ENCODE measurements at places on chromosomes 2 and 18.

DNA sequence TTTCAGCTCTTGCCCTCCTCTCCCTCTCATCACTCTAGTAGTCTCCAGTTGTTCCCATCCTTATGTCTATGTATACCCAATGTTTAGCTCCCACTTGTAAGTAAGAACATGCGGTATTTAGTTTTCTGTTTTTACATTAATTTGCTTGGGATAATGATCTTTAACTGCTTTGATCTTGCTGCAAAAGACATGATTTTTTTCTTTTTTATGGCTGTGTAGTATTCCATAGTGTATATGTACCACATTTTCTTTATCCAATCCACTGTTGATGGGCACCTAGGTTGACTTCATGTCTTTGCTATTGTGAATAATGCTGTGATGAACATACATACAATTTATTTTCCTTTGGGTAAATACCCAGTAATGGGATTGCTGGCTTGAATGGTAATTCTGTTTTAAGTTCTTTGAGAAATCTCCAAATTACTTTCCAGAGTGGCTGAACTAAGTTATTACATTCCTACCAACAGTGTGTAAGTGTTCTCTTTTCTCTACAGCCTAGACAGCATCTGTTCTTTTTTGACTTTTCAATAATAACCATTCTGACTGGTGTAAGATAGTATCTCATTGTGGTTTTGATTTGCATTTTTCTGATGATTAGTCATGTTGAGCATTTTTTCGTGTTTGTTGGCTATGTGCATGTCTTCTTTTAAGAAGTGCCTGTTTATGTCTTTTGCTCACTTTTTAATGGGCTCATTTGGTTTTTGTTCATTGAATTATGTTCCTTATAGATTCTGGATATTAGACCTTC, 179.6 kb upstream of the SLC39A10 start:
- DNase-seq = no peak

DNA sequence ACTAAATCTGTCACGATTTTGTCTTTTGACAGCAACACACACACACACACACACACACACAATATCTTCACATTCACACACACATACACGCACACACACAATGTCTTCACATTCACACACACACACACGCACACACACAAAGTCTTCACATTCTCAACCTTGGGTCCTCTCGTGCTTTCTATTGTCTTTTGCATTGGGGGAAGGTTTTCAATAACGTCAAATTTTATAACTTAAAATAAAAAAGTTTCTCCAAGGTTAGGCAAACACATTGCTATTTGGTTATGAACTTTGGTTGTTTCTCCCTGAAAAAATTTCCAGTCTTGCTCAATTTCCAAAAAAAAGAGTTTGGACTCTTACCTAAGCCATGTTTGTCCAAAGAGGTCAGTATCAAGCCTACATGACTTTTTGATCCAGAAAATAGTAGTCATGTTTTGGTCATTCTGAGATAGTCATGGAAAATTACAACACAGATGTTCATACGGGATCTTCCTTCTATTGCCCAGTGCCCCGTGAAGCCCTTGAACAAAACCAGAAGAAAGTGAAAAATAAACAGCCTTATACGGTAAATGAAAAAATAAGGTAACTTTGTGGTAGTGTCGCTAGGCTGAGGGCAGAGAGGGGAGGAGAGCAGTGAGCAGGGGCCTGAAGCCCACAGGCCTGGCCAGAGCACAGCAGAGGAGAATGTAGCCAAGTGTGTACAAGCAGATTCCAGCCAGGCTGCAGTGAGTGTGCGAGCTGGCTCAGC, 542.8 kb upstream of the ID2 start:
- no peak for DNase-seq

DNA sequence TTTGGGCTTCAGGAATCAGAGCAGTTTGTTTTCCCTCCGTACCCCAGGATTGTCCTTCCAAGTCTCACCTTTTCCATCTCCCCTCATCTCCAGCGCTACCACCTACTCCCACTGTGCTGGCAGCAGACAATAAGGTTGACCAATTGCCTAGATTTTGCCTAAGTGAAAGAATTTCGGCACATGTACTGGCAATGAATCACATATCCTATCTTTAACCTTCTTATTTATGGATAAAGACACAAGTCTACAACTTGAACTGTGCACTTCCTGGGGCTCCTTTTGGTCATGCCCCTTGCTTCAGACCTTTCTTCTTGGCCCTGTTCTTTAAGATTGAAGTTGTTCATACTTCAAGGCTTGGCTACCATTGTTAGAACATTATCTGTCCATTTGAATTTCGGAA, 71.4 kb downstream of the KCMF1 start:
- DNase-seq = no peak

- no peak for DNase-seq
Measured at GRCh38 chr2:222833410-222833809, 27.4 kb upstream of the ACSL3 start.

DNA sequence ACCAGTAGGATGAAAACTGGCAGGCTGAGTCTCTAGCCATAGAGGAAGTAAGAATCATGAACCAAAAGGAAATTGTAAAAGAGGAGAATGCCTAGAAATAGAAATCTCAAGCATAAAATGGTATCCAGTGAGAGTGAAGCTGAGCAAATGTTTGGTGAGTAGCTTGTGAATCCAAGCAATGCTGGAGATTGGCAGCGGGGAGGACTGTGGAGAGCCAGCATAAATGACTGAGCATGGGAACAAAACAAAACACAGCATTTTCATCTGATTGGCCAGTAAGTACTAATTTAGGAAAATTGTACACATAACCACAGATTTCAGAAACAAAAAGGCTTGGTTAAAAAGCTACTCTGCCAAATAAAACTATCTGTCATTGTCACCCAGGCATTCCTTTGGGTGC, 390.0 kb downstream of the STK39 start:
- no peak for DNase-seq

DNA sequence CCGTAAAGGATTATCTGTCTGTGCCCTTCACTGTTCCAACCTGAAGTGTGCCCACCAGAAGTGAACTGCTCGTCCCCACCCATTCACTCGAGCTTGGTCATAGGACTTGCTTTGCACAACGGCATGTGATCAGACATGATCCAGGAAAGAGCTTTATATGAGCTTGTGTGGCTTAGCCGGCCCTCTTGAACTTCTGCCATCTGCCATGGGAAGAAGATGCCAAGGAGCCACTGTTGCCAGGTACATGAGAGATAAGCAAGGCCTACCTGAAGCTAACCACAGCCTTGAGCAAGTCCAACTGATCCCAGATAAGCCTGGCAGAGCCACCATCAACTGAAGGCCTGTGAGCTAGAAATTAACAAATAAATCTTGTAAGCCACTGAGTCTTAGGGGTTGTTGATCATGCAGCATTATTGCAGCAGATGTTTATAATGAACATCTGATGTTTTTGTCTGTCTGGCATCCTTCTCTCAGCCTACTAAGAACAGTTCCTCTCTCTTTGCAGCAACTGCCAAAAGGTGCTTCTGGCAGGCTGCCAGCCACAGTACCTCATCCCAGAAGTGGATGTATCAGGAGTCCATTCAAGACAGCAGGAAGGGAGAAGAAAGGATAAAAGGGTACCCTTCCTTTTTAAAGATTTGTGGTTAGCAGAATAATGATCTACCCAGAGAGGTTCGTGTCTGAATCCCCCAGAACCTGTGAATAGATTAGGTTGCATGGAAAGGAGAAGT, 16.8 kb downstream of the DBI start:
- peak; percentile 3 for DNase-seq

DNA sequence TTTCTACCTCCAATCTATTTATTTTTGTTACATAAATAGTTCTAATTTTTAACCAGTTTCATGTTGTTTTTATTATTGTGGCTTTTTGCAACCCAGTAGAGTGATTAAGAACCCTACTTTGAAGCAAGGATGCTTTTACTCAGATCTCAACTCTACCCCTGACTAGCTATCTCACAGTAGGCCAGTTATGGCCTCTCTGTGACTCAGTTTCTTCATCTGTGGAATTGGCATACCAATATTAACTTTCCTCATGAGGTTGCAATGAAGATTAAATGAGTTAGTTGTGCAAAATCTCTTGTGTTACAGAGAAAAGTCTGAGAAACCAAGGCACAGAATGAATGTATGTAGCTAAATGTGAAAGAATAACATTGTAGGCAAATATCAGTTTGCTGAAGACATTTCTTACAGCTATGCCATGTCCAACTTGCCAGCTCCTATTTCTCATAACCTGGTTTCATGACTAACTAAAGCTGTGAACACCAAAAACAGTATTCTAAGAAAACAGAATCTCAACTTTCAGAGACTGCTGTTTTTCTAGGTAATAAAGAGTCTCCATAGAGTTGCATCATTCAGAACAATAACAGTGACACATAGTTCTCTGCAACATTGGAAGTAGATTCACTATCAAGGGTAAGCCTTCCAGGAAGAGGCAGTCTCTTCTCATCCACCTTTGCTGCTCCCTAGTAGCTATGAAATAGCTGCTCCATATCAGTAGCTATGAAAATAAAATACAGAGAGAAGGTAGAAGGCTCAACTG, 33.2 kb upstream of the CYTIP start:
- DNase-seq = no peak

DNA sequence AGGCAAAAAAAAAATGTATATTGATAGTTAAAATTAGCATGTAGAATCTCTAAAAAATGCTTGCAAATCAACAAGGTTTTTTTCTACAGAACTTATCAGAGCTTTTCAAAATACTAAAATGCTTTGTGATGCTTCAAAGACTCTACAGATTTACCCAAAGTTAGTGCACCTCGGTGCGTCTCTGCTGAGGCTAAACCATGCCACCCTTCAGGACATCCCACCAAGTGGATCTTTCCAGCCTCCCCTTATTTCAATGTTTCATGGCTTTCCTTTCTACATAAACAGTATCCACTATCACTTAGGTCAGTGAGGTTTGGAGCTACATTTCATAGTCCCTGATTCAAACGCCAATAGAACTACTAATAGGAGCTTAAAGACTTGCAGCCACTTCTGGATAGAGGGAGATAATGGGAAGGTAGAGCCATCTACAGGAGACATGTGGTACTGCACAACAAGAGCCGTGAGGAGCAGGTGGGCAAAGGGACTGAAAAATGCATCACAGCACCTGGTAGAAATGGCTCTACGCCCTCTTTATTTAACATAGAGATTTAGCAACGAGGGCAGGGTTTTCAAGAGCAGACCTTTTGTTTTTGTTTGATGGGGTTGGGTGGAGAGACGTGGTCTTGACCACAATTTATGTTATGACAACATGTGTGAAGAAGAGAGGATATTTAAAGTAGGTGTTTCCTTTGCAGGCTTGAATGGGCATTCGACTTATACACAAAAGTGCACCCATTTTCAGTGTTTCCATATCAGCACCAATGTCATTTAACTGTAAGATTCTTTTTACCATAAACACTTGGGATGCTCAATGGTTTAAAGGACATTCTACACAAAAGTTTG, 56.1 kb upstream of the SLC35G4 start:
- DNase-seq = peak; percentile 74

- DNase-seq = peak; percentile 47
Measured at GRCh38 chr2:42492691-42493467, 903 bp downstream of the KCNG3 start.

DNA sequence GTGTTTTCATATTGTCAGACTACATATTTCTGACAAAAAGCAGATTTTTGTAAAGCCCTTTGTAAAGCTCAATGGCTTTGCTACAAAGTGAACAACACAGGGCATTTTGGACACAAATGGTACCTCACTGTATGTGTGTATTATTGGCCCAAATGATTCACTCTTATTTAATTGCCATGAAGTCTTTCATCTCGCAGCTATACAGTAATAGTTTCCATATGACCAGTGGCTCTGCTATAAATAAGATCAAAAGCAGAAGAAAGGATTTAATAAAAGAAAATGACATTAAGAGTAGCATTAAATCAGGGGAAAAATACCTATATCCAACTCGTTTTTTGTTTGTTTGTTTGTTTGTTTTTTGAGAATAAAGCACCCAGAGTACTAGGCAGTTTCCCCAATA, 284.0 kb upstream of the CCDC68 start:
- no peak for DNase-seq

All from NCI-H510A treated with DMSO at 0.1 percent for 48 hours (cell line).